BE2C (cell line): ENCODE measurements at places on chromosomes 5 and 9.

DNA sequence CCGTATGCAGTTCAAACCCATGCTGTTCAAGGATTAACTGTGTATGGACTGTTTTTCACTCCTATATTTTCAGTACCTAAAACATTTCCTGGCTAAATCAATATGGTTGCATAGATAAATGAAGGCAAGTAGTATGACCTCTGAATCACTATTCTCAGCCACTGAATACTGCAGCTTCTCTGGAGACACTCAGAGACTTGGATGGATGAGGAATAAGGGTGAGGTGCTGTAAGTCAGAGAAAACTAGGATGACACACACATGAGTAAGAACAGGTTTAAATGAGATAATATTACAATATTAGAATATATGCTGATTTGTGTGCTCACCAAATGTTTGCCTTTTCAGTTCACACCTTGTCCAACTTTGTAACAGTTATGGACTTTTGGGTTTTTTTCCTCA, 26.0 kb upstream of the ANXA1 start:
- DNase-seq = no peak

DNA sequence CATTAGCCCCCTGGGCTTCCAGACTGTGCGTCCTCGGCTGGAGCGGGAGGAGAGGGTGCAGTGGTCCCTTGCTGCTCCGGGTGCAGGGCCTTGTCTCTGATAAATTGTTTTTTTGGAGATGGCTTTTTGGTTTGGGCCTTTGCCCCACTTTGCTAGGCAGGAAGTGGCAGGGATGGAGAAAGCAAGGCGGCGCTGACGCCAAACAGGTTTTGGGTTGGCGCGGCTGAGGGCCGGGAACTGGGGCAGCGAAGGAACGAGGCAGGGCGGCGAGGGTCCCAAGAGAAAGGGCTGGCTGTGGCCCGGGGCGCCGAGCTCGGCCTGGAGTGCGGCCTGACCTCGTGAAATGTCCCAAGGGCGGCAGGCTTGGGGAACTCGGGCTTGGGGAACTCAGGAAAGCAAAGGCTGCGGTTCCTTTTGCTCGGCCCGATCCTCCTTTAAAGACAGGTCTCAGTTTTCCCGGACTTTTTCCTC, 4.1 kb downstream of the LHX2 start:
- DNase-seq = no peak

DNA sequence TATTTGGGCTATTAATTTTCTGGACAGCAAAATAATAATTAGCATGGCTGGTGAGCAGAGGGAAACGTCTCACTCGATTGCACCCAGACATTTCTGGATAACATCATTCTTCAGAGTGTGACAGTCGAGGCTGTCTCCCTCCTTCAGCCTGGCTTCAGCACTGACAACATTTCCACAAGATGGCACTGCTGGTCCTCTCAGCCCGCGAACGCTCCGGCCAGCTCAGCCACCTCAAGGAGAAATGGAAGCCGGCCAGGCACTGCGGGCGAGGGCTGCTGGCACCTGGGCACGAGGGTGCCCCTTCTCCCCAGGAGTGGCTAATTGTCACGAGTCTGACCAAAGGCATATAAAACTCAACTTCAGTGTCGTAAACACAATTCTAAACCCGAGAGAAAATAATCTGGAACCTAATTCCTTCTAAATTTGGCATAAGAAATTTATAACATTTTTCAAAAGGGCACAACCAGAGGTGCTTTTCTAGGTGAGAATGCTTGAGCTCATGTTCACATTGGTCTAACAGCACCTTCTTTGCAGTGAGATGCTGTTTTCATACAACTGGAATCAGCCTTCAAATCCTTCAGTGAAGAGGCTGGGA, 65.9 kb downstream of the DAP start:
- DNase-seq = peak; percentile 80

- no peak for DNase-seq
These were observed 409.2 kb downstream of the HTR1A start for GRCh38 chr5:63553073-63553472.

- no peak for DNase-seq
These were observed 80.6 kb upstream of the IL6ST start for GRCh38 chr5:56075361-56075760.

GRCh38 chr5:115349001-115349817, 52.8 kb upstream of the CCDC112 start:
- no peak for DNase-seq

GRCh38 chr5:156513123-156513815, 186.3 kb downstream of the SGCD start:
- no peak for DNase-seq

- no peak for DNase-seq
These were observed 7.6 kb downstream of the PCYOX1L start for GRCh38 chr5:149365418-149365817.

- peak; percentile 30 for DNase-seq
These were observed 409.5 kb downstream of the ARHGEF28 start for GRCh38 chr5:74035521-74035937.

- DNase-seq = peak; percentile 77
These were observed at the start of gene INSYN2B for GRCh38 chr5:169980418-169981053. Gene INSYN2B (minus strand): TSS chr5:169980495. CDS start chr5:169883898, 96,597 bp downstream.

DNA sequence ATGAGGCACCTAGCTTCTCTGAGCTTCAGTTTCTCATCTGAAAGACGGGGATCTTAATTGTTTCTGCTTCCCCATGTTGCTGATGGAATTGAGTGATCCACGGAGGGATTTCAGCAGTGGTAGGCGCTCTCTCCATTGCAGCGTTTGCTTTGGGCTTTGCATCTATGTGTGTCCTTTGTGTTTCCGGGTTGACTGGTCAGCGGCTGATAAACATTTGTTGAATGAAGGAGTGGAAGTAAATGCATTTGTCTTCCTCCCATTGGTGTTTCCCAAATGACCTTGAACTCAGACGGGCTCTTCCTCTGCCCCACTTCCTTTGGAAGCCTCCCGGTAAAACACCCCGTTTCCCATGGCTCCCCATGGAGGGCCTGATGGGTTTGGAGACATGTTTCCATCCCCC, 117.2 kb downstream of the GAPVD1 start:
- DNase-seq = no peak

- peak; percentile 51 for DNase-seq
These were observed at the start of gene ABCA2 for GRCh38 chr9:137027369-137028262. Gene ABCA2 (minus strand): TSS chr9:137028237. CDS start chr9:137028140, 97 bp downstream.

DNA sequence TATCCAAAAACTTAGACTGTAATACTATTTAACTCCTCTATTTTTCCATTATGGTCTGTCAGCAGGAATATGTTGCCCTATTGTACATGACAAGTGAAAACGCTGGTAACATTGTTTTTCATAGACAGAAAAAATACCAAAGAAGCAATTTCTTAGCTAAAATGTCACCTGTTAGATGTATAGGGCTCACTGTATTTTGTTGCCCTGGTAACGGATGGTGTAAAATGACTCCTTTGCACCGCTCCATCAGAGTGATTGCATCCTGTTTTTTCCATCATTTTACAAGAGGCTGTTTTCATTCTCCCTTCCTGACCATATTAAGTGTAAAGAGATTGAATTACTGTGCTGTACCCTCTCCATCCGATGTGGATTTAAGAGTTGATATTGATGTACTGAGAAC, 460.1 kb upstream of the TLE4 start:
- no peak for DNase-seq

DNA sequence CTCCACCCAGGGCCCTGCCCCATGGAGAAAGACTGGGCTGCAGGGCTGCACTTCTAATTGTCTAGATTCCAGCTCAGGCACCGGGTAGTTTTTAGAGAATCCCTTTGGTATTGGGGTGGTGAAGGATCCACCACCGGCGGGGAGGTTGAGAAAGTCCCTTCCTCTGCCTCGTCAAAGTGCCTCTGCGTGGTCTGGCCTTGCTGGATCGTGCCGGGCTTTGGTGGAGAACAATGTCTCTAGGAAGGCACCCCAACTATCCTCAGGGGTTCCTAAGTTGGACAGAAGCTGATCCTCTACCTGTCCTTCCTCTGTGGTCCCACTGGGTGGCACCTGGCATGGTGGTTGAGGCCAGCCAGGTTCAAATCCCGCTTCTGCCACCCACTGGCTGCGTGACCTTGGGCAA, 7.3 kb upstream of the AMBP start:
- peak; percentile 1 for DNase-seq

- no peak for DNase-seq
These were observed 30.4 kb upstream of the SLIT3 start for GRCh38 chr5:169331292-169331852.

- peak; percentile 53 for DNase-seq
These were observed 27.0 kb upstream of the ERGIC1 start for GRCh38 chr5:172806897-172807672.

- DNase-seq = no peak
These were observed 74.7 kb upstream of the MAN2A1 start for GRCh38 chr5:109614981-109615380.

DNA sequence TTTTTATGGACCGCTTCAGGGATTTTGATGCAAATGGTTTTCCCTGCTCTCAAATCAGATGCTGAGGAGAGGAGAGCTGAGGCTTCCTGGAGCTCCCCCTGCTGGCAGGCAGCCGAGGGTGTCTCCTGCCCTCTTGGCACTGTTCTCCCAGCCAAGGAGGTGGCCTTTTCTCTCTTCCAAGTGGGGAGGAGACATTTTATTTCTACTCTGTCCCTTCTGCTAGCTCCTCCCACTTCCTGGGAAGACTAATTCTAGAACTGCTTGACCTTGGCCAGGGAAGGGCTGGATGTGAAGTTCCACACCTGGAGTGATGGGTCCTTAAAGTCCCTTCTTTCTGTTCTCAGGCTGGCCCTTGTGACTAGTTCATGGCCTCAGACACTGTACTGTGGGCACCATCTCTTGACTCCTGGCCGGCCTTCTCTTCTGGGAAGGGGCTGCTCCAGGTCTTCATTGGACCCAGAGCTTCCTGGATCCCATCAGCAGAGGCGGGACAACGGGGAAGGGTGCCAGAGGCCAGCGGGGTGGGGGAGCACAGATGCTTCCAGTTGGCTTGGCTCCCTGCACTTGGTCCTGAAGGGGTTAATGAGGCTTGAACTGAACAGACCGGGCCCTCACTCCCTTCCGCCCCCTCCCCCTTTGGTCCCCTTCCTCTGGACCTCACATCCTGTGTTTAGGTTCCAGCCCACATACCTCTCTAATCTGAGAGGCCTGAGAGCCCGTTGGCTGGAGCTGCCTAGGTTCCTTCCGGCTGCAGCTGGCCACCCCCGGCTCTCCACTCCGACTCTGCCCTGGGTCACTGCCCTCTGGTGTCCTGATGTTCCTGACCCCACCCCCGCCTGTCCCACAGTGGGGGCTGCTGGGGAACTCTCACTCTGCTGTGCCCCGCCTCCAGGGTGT, 32.1 kb downstream of the PTPA start:
- DNase-seq = peak; percentile 78

GRCh38 chr9:38315085-38315595, 77.4 kb upstream of the ALDH1B1 start:
- no peak for DNase-seq

DNA sequence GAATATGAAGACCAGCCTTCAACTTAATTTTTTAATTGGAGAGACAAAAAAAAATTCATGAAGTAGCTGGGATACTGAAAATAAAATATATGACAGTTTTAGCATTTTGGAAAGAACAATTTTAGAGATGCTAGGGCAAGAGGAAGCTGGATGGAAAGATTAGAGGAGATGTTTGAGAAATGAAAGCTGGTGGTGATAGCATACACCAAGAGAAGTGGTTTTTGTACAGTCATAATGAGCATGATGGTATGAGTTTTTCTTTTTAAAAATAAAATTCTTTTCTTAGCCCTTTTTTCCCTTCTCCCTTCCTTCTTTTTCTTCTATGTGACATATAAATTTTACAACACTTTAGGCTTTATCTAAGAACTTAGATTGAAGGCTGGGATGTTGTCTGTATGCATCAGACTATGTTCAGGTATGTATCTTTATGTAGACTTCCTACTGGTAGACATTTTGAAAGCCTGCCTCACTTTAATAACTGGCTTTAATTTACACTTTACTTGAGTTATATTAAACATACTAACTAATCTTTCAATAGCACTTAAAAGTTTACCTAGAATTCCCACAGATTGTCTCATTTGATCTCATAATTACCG, 522.5 kb downstream of the TLE4 start:
- DNase-seq = no peak

DNA sequence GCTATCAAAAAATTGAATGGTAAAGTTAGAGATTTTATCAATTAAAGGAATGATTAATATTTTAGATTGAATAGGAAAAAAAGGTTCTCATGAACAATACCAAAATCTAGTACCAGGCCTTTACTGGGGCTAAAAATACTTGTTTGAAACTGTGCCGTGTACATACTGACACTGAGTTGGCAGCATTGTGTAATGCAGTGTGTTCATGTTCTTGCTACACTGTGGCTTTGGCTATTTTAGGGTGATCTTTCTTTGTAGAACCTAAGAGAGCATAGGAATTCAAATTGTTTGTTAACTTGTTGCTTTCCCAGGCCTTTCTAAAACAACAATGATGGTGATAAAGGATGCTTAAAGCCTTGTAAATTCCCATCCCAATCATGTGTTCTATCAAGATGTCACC, 80.9 kb downstream of the KIF4B start:
- no peak for DNase-seq

DNA sequence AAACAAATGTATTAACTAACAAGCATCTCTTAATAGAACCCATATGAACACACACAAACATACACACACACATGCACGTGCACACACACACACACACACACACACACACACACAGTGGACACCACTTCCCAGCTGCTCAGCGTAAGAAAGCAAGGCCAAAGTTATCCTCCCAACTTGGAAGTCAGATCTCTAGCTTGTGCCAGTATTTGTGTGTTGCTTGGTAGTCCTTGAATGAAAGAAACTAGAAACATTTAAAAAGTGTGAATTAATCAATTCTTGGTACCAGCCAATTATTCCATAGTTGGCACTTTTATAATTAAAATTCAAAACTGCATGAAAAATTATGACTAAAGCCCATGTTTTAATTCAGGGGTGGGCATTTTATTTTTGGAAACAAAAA, 178.1 kb downstream of the TMEM161B start:
- DNase-seq = no peak

- DNase-seq = no peak
These were observed 364.1 kb downstream of the SPOCK1 start for GRCh38 chr5:137134920-137135532.

- no peak for DNase-seq
These were observed 5.5 kb upstream of the SUSD3 start for GRCh38 chr9:93052791-93053540.

- no peak for DNase-seq
These were observed 318.6 kb upstream of the RGMB start for GRCh38 chr5:98454904-98455303.

GRCh38 chr9:93390953-93391515, 60.5 kb upstream of the FAM120A start:
- no peak for DNase-seq

GRCh38 chr5:102713682-102714231, 41.3 kb upstream of the PAM start:
- DNase-seq = no peak

DNA sequence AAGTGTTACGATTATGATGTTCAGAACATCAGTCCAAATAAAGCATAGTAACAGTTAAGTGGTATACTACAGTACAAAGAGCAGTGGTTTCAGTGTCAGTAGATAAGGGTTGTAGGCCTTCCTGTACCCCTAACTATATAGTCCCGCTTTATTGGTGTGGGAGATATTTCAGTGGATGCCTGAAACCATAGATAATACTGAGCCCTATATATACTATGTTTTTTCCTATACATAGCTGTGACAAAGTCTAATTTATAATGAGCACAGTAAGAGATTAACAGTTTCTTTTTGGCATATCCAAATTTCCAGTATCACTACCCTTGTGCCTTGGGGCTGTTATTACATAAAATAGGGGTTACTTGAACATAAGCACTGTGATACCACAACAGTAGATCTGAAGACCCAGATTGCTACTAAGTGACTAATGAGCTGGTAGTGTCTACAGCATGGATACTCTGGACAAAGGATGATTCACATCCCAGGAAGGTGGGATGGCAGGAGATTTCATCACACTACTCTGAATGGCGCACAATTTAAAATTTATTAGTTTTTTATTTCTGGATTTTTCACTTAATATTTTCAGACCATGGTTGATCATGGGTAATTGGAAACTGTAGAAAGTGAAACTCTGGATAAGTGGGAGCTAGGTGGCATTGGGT, 119.3 kb downstream of the RPS23 start:
- no peak for DNase-seq
